ENCODE measurements at places on chromosomes 7 and 10.

- no peak for DNase-seq
Measured at GRCh38 chr7:142749218-142749993, at the start of gene PRSS1. Gene PRSS1 (plus strand): TSS chr7:142749472. CDS start chr7:142749485, 13 bp downstream.

DNA sequence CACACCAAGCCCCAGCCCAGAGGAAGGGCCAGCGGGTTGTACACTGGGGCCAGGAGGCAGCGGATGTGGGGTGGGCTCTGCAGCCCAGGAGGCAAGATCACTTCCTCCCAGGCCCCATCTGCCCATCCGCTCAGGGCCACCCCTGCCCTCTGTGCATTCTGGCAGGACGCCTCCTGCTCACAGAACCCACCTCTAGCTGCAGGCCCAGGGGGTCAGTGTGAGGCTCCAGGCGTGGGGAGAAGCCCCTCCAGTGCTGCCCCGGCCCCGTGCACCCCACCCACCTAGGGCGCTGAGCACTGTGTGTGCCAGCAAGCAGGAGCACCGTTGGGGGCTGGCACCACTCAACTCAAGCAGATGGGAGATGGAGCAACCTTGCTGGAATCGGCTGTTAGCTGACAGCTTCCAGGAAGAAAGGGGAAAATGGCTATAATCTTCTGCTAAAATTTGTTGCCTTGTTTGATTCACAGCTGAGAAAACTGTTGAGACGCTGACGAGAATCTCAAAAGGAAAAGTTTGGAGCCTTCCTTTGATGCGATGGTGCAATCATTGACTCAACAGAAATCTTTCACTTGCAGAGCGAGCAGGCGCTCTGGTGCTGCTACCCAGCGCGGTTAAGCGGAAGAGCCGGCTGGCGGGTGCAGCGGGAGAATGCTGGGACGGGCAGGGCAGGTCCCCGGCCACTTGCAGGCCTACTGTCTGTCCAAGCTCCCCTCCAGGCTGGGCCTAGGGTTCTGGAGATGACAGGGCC is 276.1 kb downstream of the ELFN1 start:
- DNase-seq, result no peak

- no peak for DNase-seq
Measured at GRCh38 chr10:86693721-86694369, 25.5 kb downstream of the LDB3 start.

GRCh38 chr7:85471307-85471706 is 284.5 kb upstream of the SEMA3D start:
- no peak for DNase-seq

GRCh38 chr10:12768156-12769100 is 233.1 kb downstream of the CCDC3 start:
- no peak for DNase-seq

- no peak for DNase-seq
Measured at GRCh38 chr7:121202834-121203233, 126.0 kb upstream of the WNT16 start.

GRCh38 chr10:42973870-42974692 is 102.8 kb upstream of the RET start:
- no peak for DNase-seq

- DNase-seq, result no peak
Measured at GRCh38 chr10:24723386-24723787, 300 bp downstream of the ARHGAP21 start.

GRCh38 chr7:91826377-91826776 is 54.1 kb downstream of the MTERF1 start:
- DNase-seq, result no peak

GRCh38 chr7:55366461-55367070 is 1.4 kb downstream of the LANCL2 start:
- no peak for DNase-seq

- no peak for DNase-seq
Measured at GRCh38 chr7:2803342-2803692, 40.8 kb downstream of the GNA12 start.

- DNase-seq, result no peak
Measured at GRCh38 chr10:9175200-9175599, 1120.7 kb downstream of the GATA3 start.

DNA sequence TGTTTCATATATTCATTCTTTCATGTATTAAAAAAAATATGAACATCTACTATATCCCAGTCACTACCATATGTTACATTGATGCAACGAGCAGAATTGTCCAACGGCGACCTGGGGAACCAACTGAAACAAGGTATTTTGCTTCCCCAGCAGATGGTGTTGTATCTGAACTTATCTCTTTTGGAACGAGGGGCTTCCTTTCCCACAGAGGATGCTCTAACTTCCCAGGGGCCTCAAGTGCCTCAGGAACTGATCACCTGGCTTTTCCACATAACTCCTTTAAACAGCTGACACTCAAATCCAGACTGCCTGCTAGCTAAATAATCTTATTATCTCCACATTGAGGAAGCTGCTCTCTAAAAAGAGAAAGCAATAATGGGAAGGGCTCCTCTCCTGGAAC is 259.3 kb downstream of the HTR7 start:
- no peak for DNase-seq

- no peak for DNase-seq
Measured at GRCh38 chr7:157021871-157022680, 11.6 kb upstream of the MNX1 start.

DNA sequence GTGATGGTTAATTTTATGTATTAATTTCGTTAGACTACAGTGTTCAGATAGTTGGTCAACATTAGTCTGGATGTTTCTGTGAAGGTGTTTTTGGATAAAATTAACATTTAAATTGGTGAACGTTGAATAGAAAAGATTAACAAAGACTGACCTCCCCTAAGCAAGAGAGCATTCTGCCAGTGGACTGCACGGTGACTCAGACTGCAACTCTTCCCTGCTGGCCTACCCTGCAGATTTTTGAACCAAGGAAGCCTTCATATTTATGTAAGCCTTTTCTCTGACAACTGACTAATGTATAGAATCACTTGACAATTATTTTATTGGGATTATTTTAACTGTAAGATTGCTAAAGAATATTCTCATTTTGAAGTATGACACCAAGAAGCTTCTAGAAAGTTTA is 7.9 kb upstream of the ZNF248 start:
- no peak for DNase-seq

- no peak for DNase-seq
Measured at GRCh38 chr7:42833411-42833810, 78.5 kb downstream of the C7orf25 start.

DNA sequence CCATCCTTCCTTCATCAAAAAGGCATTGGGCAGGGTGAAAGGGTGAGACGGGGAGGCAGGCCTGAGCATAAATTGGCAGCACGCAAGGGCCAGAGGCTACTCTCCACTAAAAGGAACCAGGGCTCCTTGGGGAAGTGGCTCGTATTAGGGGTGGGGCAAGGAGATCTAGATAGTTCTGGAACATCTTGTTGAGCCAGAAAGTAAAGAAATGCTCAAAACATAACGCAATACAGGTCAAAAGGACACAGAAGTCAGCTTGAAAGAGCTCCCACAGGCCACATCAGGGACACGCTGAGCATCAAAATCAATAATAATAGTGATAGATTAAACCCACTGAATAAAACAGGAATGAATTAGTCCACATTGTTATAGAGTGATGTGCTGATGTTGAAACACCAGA is 203.1 kb downstream of the ELMO1 start:
- DNase-seq, result no peak

DNA sequence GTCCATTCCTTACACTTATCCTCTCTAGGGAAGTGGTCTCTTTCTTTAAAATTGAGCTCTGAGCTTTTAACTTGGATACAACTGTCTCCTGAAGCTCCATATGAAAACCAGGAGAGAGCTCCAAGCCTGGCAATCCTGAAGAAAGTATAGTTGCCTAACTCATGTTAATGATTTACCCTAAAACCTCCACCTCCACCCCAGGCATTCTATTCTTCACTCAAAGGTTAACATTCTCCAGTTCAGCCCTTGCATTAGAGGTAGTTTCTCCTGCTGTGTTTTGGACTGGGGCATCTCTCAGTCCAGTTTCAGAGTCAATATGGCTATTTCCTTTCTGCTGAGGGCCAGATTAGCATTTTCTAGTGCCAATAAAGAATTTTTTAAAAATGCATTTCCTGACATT is 195.5 kb downstream of the SLC25A13 start:
- no peak for DNase-seq

- no peak for DNase-seq
Measured at GRCh38 chr7:156445997-156446761, 194.4 kb upstream of the RNF32 start.

DNA sequence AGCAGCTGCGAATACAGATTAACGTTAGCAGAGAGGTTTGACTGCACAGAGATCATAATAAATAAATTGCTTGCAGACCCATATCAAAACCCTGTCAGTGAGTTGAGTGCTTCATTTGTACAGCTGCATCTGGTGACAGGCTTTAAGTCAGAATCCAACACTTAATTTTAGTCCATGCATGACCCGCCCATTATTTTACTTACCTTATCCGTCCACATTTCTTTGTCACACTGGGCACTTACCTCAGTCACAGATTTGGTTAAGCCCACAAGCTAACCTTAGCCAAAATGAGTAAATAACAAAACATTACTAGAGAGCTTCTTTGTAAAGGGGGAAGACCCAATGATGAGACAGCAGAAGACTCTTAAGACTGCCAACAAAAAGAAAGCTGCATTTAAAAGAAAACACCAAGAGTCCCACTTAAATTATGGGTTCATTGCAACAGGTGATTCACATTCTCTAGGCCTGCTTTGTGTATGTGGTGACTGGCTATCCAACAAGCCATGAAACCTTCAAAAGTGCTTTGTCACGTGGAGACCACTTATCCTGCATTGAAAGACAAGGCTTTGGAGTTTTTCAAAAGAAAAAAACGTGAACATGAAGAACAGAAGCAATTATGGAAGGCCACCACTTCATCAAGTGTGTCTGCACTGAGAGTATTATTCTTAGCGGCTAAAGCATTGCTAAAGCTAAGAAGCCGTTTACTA is 32.2 kb downstream of the PHTF2 start:
- DNase-seq, result no peak

- DNase-seq, result peak; percentile 34
Measured at GRCh38 chr7:2451171-2452073, 24.8 kb downstream of the GRIFIN start.

- DNase-seq, result no peak
Measured at GRCh38 chr7:117259615-117260014, 63.2 kb downstream of the WNT2 start.

DNA sequence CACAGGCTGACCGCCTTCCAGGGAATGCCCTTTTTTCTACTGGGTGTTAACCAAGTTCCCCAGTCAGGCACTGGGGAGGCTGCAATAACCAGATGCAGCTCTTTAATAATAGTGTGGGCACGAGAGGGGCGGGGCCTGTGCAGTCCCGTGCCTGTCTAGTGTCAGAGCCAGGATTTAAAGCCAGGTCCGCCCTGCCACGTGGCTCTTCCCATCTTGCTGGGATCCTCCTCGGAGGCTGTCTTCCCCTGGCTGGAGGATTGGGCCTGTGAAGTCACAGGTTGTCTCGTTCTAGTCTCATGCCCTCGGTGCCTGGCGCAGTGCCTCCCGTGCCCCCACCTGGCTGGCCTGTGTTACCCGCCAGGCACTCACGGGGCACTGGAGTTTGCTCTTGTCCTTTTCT is 25.2 kb downstream of the TMEM120A start:
- no peak for DNase-seq

DNA sequence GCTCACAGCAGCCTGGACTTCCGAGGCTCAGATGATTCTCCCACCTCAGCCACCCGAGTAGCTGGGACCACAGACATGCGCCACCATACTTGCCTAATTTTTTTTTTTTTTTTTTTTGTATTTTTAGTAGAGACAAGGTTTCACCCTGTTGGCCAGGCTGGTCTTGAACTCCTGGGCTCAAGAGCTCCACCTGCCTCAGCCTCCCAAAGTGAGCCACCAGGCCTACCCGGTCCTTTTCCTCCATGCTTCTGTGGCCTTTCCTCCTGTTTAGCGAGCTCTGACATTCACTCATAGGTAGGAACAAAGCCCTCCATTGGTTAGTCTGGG is 50.1 kb upstream of the SRPK2 start:
- no peak for DNase-seq

DNA sequence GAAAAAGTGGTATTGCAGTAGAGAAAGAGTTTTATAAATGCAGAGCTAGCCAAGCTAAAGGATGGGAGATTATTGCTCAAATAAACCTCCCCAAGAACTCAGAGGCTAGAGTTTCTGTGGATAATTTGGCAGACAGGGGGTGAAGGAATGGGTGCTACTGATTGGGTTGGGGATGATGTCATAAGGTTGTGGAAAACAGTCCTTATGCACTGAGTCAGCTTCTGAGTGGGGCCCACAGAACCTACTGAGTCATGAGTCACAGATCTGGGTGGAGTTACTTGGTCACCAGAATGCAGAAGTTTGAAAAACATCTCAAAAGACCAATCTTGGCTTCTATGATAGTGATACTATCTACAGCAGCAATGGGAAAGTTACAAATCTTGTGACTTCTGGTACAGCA is 1146.7 kb downstream of the TYW1 start:
- no peak for DNase-seq

DNA sequence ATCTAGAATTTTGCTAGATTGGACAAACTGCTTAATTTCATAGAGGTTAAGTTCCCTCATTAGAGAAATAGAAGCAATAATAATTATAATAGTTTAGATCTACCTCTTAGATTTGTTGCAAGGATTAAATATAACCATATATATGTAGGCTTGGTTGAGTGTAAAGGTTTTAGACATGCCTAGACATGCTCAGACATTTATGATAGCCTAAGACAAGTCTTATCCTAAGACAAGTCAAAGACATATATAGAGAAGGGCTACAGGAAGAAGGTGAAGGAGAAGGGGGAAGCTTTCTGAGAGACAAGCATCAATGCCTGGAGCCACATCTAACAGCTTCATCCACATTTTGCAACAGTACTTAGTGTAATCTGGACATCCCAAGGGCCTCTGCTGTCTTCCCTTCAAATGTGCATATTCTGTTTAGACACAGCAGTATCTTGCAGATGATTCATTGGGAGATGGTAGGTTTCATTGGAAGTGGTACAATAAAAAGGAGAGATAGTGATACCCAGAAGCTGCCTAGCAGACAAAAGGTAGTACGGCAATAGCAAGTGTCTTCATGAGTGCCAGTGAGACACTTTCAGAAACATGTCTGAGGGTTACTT is 146.5 kb downstream of the HGF start:
- no peak for DNase-seq

GRCh38 chr10:121436630-121437341 is 161.5 kb downstream of the FGFR2 start:
- DNase-seq, result no peak

GRCh38 chr10:8403711-8404371 is 349.4 kb downstream of the GATA3 start:
- no peak for DNase-seq

DNA sequence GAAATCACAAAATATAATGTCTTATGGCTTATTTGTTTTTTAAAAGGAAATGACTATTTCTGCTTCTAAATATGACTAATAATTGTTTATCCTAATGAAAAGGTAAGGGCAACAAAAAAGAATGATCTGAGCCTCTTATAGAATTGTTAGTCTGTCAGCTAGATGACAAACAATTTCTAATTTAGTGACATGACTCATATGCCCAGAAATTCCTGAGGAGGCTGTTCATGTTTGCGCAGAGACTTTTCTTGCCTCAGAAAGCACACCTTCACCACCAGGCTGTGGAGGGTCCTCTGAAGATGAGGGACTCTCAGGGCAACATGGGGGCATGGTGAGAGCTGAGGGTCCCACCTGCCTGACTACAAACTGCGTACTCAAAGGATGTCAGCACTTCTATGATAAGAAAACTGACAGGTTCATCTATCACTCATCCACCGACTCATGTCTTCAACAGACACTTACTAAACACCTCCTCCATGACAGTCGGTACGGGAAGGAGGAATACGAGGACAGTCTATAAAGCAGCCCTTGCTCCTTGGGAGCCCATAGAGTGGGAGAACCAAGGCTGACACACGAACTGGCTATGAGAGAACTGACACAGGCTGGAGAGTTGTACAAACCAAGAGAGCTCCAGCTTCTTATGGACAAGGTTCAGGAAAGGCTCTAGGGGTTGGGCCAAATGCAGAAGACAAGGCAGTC is 102.0 kb downstream of the PKD1L1 start:
- no peak for DNase-seq

Measured in GOT3 (cell line).